ENCODE measurements at places on chromosomes 16 and 17. TPM values are rescaled to one million over a fixed set of nuclear protein-coding genes. Genes with fewer than 3 reads are reported as not detected.

Gene MAP3K14
- polyA plus RNA-seq = 7.6 TPM

- H3K4me1 ChIP-seq = peaks cover 7% of the 10 kb centered on the region
- peak overlapping the region; percentile 19 for H3K4me3 ChIP-seq
- H3K27ac ChIP-seq = peak overlapping the region; percentile 86
- peak; percentile 39 for DNase-seq
- H3K36me3 ChIP-seq = peaks cover 16% of the 10 kb centered on the region
Measured at GRCh38 chr17:1347589-1348323, 52.3 kb downstream of the YWHAE start.

Gene ABCC11
- polyA plus RNA-seq = 0.09 TPM

- no peak overlapping the region for H3K4me3 ChIP-seq
- no peaks in the 10 kb centered on the region for H3K4me1 ChIP-seq
- no peak for DNase-seq
- no peak overlapping the region for H3K27ac ChIP-seq
- H3K36me3 ChIP-seq = no peaks in the 10 kb centered on the region
Measured at GRCh38 chr16:25751230-25751835, 59.6 kb downstream of the HS3ST4 start.

Gene PHKB
- polyA plus RNA-seq = 48.3 TPM

Gene COQ9
- 200 TPM for polyA plus RNA-seq

Gene TEKT5
- polyA plus RNA-seq = not detected

Gene GPR179
- not detected for polyA plus RNA-seq

Gene KRTAP1-3
- not detected for polyA plus RNA-seq

Gene NLGN2
- polyA plus RNA-seq = 7.3 TPM

Gene TVP23A
- polyA plus RNA-seq = not detected

GRCh38 chr17:82820278-82821251 lies 19.3 kb downstream of the ZNF750 start:
- H3K36me3 ChIP-seq = no peaks in the 10 kb centered on the region
- H3K27ac ChIP-seq = no peak overlapping the region
- H3K4me1 ChIP-seq = no peaks in the 10 kb centered on the region
- no peaks in the 10 kb centered on the region for H3K27me3 ChIP-seq
- peak; percentile 25 for DNase-seq
- H3K4me3 ChIP-seq = no peak overlapping the region

Gene MYH8
- 0.30 TPM for polyA plus RNA-seq

- no peak overlapping the region for H3K27ac ChIP-seq
- no peaks in the 10 kb centered on the region for H3K36me3 ChIP-seq
- H3K4me3 ChIP-seq = no peak overlapping the region
- H3K4me1 ChIP-seq = no peaks in the 10 kb centered on the region
- DNase-seq = no peak
Measured at GRCh38 chr17:14098246-14098645, 28.9 kb downstream of the COX10 start.

DNA sequence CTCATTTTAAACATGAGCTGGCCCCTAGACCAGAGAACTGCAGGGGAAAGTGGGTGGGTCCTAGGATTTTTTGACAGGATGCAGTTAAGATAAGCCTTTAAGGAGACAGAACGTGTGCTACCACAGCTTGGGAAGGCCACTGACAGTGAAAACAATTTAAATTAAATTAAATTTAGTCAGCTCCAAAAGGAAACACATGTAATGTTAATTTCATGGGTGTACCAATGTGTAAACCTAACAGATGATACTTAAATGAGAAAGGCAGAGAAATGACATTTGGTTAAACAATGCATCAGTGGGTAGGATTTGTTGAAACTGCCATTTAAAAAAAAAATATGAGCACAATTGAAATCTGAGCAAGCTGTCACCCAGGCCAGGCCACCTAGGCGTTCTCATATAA lies 250.8 kb downstream of the XYLT1 start:
- no peak for DNase-seq
- no peak overlapping the region for H3K27ac ChIP-seq

GRCh38 chr17:20273741-20274500 lies 193.4 kb downstream of the LGALS9B start:
- H3K4me1 ChIP-seq = no peaks in the 10 kb centered on the region
- no peak for DNase-seq
- H3K4me3 ChIP-seq = no peak overlapping the region

DNA sequence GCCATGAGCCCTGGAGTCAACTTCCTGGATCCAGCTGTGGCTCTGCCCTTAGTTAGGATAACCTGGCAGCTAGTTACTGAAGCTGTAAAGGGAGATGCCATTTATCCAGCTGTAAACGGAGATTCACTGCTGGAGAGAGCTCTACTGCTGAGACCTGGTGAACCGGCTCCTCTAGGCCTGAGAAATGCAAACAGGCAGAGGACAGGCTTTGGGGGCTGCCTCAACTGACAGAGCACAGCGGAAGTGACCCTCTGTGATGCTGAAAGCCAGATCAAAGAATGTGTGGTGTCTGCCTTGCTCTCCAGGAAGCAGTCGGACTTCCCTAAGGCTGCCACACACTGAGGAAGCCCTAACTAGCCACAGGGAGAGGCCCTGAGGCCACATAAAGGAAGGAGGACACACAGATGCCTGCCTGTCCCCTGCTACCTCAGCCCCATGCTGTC lies 21.9 kb upstream of the GPRC5C start:
- DNase-seq = no peak
- no peaks in the 10 kb centered on the region for H3K4me1 ChIP-seq
- H3K36me3 ChIP-seq = no peaks in the 10 kb centered on the region
